Brain microvascular endothelial cell (primary cell): ENCODE measurements at places on chromosomes 7 and 10.

DNA sequence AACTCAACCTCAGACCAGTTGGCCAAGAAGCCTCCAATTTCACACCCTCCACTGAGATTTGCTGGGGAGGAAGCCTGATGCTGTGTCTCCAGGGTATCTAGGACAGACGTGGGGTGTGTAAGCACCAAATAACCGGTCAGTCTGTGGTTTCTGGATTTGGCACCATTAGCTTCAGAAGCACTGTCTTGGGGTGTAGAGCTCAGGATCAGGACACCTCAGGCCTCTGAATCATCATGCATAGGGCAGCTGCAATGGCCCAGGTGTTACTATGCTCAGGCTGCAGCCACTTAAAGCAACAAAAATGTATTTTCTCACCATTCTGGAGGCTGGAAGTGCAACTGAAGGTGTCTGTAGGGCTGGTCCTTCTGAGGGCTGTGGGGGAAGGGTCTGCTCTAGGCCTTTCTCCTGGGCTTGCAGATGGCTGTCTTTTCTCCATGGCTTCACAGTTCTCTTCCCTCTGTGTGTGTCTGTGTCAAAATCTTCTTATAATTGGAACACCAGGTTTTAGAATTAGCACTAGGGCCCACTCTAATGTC is 73.4 kb upstream of the SEPHS1 start:
- no peak for DNase-seq

DNA sequence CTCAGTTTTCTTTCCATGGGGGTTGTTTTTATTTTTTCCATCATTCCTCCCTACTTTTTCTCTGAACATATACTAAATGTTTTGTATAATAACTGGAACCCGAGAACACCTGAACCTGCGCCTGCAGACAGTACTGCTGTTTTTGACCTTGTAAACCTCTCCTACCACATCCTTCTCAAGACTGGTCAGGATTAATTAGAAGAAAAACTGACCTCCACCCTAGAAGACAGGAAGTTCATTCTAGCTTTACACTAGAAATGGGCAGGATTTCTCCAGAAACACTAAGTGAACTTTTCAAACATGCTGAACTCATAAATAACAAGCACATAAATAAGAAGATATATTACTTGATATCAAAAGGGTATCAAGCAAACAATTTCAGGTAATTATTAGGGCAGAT is 751 bp upstream of the HYCC1 start:
- no peak for DNase-seq

DNA sequence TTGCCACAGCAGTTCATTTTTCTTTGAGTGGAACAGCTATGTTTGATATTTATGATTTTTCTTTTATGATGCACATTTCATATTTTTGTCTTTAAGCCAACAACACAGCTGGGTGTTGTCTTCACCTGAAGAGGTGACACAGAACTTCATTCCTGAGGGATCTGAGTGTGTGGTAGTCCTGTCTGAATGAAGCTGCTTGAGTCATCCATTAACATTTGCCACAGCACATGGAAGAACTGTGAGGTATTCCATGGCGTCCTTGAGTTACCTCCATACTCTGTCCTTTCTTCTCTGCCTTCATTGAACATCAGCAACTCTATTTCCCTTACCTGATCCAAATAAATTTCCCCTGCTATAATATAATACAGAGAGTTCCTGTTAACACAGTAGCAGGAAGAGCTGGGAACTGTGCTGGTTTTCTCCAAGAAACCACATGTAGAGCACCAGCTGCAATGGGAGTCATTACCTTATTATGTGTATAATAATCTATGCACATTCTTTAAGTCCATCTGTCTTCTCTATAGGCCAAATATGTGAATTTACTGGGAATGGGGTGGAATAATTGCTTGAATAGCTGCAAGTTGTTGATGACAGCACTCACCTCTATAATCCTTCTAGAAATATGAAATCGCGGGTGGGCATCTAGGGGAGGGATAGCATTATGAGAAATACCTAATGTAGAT is 72.4 kb upstream of the TAC1 start:
- no peak for DNase-seq

DNA sequence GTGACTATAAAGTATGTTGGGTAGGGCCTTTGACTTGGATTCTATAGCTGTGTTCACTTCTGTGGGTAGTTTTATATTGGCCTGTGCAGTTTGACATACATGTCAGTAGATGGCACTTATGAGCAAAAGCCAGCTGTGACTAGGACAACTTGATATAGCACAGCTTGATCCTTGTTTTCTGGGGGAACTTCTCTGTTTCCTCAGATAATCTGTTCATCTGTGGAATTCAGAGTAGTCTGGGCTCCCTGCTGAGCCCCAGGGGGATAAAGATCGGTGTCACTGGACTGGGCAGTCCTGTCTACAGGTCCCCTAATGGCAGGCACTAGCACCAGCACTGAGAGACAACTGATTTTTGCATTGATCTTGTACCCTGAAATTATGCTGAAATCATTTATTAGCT is 25.4 kb downstream of the CYP2C9 start:
- DNase-seq, result peak; percentile 26

- no peak for DNase-seq
Measured at GRCh38 chr7:106629516-106629915, 31.4 kb downstream of the CCDC71L start.

DNA sequence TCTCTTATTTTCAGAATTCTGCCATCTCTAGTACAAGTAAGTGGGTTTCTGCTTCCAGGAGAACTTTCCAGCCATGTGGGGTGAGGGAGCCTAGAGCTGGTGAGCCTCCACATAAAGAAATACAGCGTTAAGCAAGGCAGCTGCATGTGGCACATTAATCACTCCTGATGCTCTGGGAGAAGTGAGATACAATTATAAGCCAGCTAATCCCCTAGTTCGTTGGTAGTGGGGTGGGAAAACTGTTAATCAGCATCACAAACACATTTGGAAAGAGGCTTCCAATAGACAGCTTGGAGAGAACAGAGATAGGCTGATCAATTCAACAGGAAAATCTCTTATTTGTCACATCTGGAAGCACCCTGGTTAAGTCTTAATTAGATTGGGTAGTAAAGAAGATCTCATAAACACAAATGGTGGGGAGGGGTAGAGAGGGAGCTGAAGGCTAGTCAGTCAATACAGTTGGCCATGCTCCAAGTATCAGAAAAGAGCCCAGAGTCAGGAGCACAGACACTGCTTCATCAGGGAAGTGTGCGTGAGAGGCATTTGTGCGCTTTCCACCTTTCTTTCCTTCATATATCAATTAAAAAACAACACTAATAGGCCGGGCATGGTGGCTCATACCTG is 130.6 kb downstream of the SORCS1 start:
- no peak for DNase-seq

DNA sequence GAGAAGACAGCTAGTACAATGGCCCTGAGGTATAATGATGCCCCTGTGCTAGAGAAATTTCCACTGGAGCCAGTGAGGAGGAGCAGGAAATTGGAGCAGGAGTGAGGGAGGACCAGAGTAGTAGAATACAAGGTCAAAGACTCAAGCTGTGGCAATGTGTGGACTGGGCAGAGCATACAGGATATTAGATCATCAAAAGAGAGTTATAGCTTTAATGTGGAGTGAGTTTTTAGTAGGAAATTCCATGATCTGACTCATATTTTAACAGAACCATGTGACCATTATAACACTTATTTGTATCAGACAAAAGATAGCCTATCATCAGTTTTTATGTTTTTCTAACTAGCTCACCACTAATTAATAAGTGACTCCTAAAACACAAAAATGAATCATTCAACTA is 154.1 kb downstream of the DGKB start:
- DNase-seq, result peak; percentile 81

- DNase-seq, result no peak
Measured at GRCh38 chr10:70564901-70565351, 37.6 kb downstream of the PRF1 start.

DNA sequence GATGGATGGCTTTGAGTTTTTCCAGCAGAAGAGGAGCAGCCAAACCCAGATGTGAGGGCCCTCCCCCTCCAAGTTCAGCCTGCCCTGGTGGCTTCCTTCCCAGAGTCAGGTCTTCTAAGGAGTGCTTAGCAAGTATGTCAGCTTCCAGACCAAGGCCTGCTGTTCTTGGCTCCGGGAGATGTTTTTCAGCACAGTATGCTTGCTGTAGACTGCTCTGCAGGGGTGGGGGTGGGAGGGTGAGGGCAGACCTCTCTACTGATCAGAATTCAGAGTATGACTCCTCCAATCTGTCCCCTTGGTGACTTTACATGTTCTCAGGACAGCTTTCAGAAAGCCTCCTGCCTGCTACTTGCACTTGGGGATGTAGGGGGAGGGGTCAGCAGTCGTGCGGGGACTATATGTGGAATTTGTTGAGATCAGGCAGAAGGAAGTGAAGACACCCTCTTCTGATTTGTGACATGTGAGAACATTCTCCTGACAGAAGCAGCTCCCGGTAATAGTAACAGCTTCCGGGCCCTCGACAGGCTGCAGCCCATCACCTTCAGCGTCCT is 516.4 kb upstream of the ZMIZ1 start:
- DNase-seq, result peak; percentile 9

GRCh38 chr10:72016608-72017300 is 52.6 kb downstream of the CHST3 start:
- no peak for DNase-seq

DNA sequence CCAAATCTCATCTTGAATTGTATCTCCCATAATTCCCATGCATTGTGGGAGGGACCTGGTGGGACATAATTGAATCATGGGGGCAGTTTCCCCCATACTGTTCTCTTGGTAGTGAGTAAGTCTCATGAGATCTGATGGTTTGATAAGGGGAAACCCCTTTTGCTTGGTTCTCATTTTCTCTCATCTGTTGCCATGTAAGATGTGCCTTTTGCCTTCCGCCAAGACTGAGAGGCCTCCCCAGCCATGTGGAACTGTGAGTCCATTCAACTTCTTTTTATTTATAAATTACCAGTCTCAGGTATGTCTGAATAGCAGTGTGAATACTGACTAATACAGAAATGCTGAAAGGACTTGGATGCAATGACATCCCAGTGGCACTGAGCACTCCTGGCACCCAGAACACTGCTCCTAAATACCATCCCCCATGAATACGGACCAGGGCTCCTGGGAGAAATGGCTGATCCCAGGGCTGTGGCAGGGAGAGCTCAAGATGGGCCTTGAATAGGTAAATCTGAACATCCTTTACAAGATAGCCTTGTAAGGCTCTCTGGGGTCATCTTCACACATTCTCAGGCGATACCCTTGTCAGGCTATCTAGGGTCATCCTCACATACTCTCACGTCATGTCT is 19.4 kb downstream of the ZFAND2A start:
- no peak for DNase-seq

- DNase-seq, result no peak
Measured at GRCh38 chr7:98762620-98763019, 107.2 kb downstream of the TMEM130 start.
